Glutamatergic neuron (in vitro differentiated cells): ENCODE measurements at places on chromosomes 2 and 18.
A peak's percentile ranks its signal among the peaks of the same experiment; 100 is the strongest.

DNA sequence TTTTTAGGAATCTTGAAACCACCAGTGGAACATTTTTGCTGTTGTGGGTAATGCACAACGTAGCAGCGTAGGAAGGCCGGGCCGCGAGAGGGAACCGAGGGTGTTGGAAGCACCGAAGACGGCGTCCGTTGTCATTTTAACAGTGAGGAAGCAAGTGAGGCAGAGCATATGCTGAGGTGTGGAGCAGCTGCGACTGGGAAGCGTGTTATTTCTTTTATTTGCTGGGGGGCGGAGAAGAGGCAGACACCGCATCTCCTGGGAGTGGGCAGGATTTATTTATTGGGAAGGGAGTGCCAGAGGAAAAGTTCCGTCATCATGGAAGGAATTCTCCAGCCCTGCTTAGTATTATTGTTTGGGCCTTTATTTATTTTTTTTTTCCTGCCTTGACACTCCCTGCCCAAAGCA, 232.8 kb downstream of the KLHL29 start:
- no peak for DNase-seq

- DNase-seq = peak; percentile 10
Observed at GRCh38 chr2:217990791-217991465, 11.9 kb downstream of the TNS1 start.

DNA sequence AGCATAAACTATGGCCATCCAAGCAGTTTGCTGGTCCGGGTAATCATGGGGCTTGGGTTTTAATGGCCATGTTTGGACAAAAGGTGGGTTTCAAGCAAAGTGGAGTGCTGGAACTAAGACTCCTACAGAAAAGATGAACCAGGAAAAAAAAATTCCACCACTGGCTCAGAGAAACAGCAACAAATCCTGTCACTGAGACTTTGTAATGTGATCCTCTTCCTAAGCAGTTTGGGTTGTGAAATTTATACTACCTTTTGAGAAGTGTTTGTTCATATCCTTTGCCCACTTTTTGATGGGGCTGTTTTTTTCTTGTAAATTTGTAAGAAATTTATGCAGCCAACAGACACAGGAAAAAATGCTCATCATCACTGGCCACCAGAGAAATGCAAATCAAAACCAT, 40.2 kb downstream of the MRPL33 start:
- no peak for DNase-seq

GRCh38 chr2:180368881-180369280, 361.8 kb upstream of the CWC22 start:
- DNase-seq = no peak

- peak; percentile 44 for DNase-seq
Observed at GRCh38 chr2:170341684-170342623, 164.0 kb downstream of the MYO3B start.

- no peak for DNase-seq
Observed at GRCh38 chr2:129050101-129050500, 731.4 kb upstream of the HS6ST1 start.

- DNase-seq = no peak
Observed at GRCh38 chr2:124805060-124805459, 780.0 kb downstream of the CNTNAP5 start.

DNA sequence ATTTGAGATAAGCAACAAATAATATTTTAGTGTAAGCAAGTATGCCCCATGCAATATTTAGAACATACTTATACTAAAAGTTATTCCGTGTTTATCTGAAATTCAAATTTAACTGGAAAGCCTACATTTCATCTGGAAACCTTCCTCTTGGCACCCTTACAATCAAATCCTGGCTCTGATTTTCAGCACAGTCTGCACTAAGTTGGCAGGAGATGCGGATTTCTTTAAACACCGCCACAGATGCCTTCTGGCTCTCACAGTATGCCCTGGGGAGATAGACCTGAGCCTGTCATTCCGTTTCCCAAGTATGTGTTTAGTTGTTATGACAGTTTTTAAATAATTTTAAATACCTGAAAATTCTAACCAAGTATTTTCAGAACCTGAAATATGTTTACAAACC, 7.3 kb upstream of the MLPH start:
- DNase-seq = no peak

GRCh38 chr2:45285771-45286390, 276.6 kb upstream of the SIX2 start:
- DNase-seq = no peak

DNA sequence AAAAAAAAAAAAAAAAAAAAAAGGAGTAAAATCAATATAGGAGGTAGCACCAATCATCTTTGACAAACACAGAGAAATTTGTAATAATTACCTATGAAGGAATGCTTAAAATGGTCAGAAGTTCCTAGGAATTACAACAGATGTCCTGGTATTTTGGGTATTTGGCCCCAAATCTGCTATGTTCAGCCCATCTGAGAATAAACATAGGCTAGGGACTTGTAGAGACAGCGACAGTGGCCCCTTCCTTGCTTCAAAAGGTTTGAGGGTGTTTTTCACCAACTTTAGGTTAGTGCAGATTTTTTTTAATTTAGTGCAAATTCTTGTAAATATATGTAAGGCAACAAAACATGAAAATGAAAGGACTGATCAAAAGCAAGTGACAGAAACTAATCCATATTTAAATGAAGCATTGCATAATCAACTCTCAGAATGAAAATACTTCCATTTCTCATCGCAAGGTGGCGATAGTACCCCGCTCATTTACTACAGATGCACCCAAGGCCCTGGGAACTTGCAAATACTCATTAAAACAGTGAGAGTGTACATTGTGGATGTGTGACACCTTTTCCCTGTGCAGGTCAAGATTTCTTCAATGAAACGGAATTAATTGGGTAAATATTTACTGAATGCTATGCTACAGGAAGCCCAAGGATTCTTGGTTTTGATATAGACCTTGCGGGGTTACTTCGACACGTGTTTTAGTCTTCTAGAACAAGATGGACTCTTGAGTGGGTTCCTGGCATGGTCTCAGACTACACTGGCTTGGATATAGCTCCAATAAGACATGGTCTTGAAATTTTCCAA, 44.6 kb downstream of the FAM124B start:
- peak; percentile 45 for DNase-seq

DNA sequence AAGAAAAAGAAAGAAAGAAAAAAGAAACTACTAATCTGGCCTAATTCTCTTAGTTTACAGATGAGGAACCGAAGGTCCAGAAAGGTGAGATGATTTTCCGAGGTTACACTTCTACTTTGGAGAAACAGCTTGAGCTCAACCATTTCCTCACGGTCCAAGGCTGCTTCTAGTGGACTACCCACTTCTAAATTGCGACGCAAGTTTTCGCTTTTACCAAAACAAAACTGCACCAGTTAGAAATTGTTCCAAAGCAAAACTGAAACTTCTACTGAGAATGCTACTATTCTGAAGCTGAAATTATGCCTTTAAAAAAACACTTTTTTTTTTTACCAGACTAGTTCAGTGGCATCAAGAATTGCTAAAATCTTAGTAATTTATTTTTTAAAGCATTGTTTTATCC, 101.6 kb downstream of the INO80D start:
- no peak for DNase-seq

DNA sequence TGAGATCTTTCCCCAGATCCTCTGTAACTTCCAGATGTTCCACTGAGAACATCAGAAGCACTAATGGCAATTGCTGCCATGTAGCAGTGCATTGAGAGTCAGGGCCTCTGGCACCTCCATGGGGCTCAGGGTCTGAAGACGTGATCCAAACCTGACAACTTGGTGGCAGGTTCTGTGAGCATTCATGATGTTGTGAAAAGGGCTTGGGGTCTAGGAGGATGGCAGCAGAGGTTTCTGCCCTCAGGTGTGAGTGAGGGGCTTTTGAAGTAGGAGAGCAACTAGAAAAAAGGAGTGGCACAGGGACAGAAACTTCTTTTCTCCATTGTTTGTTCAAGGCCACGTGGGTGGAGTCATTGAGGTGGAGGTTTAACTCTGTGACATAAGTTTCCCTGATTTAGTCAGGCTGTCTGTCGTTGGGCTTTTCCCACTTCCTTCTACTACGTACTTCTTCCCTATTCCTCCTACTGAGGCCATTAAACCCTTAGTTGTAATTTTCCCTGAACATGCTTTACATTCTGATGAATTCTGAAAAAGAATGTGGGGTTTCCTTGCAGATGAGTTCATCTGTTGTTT, 13.1 kb downstream of the CFLAR start:
- DNase-seq = no peak

DNA sequence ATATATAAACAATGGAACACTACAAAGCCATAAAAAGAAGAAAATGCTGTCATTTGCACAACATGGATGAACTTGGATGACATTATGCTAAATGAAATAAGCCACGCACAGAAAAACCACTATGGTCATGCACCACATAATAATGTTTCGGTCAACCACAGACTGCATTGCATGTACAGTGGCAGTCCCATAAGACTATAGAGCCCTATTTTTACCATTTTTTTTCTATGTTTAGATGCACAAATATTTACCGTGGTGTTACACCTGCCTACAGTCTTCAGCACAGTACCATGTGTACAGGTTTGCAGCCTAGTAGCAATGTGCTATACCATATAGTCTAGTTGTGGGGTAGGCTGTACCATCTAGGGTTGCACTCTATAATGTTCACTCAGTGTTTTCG, 476.1 kb downstream of the DLGAP1 start:
- no peak for DNase-seq

DNA sequence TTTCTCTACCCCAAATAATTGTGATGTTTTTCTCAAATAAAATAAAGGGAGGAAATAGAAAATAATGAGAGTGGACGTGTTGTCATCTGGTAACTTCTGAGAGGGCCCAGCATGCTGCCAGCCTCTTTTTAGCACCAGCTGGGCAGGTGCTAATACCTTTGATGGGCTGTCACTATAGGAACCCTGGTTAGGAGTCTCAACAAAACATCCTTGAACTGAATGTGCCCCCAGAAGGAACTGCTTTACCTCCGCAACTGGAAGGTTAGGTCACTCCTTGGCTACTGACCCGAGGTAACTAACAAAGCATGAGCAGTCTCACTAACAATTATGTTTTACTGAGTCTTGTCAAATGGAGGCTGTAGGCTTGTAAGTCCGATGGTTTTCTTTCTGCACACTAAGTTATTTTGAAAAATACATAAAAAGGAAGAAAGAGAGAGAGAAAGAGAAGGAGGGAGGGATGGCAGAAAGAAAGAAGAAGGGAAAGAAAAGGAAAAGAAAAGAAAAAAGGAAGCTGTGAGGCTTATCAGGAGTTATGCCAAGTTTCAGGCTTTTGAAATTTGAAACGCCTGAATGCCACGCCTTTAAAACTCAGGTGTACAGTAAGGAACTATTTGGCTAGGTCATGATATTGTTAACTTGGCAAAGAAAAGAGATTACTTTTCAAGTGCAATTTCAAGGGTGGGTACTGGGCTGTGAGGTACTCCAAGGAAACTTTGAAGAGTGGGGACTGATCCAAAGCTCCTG, 91.0 kb downstream of the TGIF1 start:
- DNase-seq = no peak

GRCh38 chr2:233462202-233462785, 104.3 kb downstream of the USP40 start:
- peak; percentile 6 for DNase-seq

DNA sequence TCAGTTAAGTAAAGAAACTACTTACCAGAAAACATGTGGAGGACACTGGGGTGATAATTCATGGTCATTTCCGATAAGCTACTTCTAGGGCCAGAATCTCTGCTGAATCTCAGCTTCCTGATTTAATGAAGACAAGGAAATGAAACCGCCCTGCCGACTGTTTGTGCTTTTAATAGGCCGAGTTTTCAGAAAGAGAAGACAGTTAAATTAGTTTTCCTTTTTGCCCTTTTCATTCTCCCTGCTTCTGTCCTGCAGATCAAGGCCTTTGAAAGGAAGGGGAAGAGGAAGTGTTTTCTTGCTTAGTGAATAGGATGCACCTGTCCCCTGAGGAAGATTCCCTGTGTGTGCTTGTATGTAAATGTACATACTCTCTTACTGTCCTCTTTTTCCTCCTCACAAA, 126.6 kb downstream of the SH3RF3 start:
- no peak for DNase-seq

DNA sequence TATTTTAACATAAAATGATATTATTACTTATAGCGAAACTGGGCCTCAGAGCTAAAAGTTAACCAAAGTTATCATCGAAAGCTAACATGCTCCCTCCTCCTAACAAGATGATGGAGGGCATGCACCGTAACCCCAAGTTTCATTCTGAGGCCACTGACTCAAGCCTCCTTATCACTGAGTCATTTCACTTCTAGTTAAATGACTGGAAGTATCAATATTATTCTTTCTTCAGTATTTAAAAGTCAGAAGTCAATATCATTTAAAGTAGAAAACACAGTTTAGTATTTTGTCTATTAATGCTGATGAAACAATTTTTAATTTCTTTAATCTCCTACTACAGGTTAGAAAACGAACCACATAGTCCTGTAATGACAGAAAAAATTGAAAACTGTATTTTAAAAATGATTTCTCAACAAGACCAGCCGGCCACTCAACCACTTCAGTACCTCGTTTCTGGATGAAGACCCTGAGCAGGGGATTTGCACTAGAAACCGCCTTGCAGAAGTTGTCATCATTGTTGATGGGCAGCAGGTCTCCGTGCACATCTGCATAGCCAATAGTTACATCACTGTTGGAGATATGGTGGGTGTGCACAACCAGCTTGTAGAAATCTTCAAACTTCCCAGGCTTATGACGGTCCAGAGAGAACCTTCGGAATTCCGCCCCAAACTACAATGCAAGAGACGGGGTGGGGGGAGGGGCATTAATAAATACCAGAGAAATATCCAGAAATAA, 44.9 kb downstream of the PARD6G start:
- DNase-seq = no peak

DNA sequence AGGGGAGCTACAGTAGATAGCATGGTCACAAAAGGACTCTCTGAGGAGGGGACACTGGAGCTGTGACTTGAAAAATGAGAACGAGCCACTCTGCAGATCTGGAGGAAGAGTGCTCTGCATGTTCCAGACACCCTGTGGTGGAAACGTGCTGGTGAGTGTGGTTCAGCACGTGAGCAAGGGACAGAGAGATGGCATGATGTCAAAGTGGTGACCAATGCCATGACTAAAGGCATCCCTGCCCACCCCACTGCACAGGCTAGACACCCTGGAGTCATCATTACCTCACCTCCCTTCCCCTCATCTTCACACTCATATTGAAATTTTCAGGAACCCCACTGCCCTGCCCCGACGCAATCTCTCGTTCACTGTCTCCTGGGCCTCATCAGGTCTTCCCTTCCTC, 56.5 kb downstream of the SLC4A5 start:
- DNase-seq = no peak

DNA sequence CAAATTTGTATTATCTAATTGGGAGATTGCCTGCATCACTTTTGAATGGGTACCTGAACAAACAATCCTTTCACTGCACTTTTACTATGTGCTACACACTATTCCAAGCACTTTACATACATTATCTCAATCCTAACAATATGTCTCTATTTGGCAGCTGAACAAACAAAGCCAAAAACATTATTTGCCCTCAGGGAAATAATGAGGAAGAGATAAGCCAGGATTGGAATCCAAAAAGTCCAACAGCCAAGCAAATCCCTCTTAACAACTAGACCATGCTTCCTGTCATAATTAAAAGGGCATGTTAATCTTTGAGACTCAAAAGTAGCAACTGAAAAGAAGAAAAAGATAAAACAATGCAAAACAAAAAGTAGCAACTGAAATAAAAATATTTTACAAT, 32.1 kb downstream of the RPRD1A start:
- DNase-seq = no peak
